ENCODE measurements at places on chromosomes 5 and 9. TPM values are rescaled to one million over a fixed set of nuclear protein-coding genes. Genes with fewer than 3 reads are reported as not detected.

DNA sequence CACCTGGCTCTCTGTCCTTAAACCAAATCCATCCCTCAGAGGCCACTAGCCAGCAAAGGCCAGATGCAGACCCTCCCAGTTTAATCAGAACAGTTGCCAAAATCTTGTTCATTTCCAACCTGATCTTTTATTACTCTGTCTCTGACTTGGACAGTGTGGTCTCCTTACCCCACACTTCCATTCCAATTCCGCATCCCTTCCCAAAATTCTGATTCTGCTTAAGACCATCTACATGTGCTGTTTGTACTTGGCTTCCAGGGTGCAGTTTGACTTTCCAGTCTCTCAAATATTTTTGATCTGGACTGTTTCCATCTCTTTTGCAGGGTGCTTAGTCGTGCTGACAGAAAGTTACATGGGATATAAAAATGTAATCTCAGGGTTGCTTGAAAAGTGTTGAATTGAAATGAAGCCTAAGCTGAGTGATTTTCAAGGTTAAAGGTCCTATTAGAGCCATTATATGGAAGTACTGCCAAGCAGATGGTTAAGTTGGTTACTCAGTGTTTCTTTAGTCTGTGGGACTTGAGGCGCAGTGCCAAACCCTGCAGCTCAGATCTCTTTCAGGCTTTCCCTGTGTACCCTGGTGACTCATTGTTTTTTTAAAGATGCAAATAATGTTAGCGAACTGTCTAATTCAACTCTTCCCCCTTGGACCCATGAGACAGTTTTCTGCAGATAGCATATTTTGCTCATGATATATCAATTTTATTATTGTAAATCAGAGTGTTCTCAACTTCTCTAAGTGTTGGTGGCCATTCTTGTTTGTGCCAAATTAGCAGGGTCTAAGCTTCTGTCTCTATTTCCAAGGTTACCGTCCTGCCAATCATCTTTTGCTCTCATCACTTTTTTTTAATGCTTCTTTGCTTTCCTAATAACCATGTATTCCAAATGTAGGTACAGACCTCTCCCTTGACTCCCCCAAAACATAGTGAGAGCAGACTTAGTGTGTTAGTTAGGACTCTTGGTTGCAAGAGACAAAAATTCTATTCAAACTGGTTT lies 18.2 kb upstream of the DCP2 start:
- H3K4me3 ChIP-seq: no peak overlapping the region
- peaks cover 4% of the 10 kb centered on the region for H3K27me3 ChIP-seq
- no peak overlapping the region for H3K27ac ChIP-seq
- no peaks in the 10 kb centered on the region for H3K36me3 ChIP-seq
- peak; percentile 98 for DNase-seq
- H3K4me1 ChIP-seq: peaks cover 30% of the 10 kb centered on the region

DNA sequence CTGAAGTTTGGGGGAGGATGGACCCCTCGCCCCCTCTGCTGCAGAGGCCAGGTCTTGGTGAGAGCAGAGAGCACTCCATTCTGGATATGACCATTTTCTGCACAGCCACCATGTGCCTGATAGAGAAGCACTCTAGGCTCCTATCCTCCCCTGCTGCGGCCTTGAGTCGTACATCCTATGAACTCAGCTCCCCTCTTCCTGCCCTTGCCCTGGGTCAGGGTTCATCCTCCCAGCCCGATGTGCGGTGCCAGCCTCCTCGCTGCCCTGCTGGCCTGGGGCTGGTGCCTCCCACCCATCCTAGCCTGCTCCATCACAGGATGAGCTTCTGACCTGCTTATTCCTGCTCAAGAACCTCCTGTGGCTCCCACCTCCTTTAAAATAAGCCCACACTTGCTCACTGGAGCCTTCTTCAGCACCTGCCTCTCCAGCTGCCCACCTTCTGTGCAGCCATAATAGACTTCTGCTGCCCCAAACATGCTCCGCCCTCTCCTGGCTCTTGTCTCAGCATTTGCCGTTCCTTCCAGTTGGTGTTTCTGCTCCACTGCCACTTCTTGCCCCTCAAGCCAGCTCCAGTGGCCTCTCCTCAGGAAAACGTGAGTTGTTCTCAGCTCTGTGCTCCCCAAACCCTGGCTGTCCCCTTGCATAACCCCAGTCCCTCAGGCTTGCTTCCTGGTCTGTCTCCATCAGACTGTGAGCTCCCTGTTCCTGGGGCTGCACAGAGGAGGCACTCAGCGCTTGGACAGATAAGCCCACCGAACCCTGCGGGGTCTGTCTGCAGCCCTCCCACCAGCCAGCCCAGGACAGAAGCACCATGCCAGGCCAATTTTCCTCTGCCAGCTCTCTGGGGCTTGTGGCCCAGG lies 22.3 kb upstream of the TTLL11 start:
- DNase-seq: no peak
- H3K27me3 ChIP-seq: peaks cover 19% of the 10 kb centered on the region
- H3K36me3 ChIP-seq: no peaks in the 10 kb centered on the region
- no peaks in the 10 kb centered on the region for H3K4me1 ChIP-seq
- no peak overlapping the region for H3K27ac ChIP-seq
- H3K4me3 ChIP-seq: no peak overlapping the region

- no peaks in the 10 kb centered on the region for H3K27me3 ChIP-seq
- no peak overlapping the region for H3K27ac ChIP-seq
- H3K4me1 ChIP-seq: 0 out of 2 replicates have a peak, but pooled peaks cover 3% of the 10 kb centered on the region
- peak; percentile 23 for DNase-seq
- H3K4me3 ChIP-seq: no peak overlapping the region
Measured at GRCh38 chr9:127858041-127858512, 3.6 kb upstream of the ENG start.

DNA sequence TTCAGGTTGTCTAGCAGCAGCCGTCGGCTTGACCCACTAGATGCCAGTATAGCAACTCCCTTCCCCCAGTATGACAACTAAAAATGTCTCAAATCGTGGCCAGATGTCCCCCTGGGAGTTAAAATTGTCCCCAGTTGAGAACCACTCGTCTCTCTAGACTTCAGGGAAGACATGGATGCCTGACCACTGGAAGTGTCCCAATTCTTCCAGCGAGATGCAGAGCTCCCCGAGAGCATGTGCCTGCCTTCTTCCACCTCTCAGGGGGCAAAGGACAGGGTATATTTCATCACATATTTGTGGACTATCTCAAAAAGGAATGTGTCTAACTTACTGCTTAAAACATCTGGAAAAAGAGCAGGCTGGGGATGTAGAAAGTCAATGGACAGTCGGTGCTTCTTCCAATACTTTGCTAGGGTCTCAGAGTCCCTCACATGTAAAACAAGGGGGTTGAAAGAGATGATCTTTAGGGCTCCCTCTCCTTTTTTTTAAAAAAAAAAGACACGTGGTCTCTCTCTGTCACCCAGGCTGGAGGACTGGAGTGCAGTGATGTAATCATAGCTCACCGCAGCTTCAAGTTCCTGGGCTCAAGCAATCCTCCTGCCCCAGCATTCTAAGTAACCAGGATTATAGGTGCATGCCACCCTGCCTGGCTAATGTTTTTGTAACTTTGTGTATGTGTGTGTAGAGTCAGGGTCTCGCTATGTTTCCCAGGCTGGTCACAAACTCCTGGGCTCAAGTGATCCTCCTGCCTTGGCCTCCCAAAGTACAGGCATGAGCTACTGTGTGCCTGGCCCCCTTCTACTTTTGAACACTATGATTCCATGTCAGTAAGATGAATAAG lies 190.6 kb downstream of the DAB2IP start:
- H3K4me1 ChIP-seq: peaks cover 10% of the 10 kb centered on the region
- H3K36me3 ChIP-seq: no peaks in the 10 kb centered on the region
- DNase-seq: peak; percentile 40
- H3K4me3 ChIP-seq: no peak overlapping the region

GRCh38 chr5:150302301-150303069 lies at the start of gene ARSI:
Gene ARSI (minus strand): TSS chr5:150302905. CDS start chr5:150302373, 532 bp downstream.
- no peaks in the 10 kb centered on the region for H3K27me3 ChIP-seq
- H3K27ac ChIP-seq: no peak within 1 kb of the TSS
- DNase-seq: peak; percentile 76
- peak within 1 kb of the TSS; percentile 68 for H3K4me3 ChIP-seq
- peaks cover 34% of the 10 kb centered on the region for H3K4me1 ChIP-seq

- no peak overlapping the region for H3K4me3 ChIP-seq
- H3K36me3 ChIP-seq: 0 out of 2 replicates have a peak, but pooled peaks cover 3% of the 10 kb centered on the region
- peaks cover under 1% of the 10 kb centered on the region for H3K4me1 ChIP-seq
- no peak for DNase-seq
- H3K27me3 ChIP-seq: no peaks in the 10 kb centered on the region
Measured at GRCh38 chr9:15205632-15206420, 101.2 kb downstream of the TTC39B start.

DNA sequence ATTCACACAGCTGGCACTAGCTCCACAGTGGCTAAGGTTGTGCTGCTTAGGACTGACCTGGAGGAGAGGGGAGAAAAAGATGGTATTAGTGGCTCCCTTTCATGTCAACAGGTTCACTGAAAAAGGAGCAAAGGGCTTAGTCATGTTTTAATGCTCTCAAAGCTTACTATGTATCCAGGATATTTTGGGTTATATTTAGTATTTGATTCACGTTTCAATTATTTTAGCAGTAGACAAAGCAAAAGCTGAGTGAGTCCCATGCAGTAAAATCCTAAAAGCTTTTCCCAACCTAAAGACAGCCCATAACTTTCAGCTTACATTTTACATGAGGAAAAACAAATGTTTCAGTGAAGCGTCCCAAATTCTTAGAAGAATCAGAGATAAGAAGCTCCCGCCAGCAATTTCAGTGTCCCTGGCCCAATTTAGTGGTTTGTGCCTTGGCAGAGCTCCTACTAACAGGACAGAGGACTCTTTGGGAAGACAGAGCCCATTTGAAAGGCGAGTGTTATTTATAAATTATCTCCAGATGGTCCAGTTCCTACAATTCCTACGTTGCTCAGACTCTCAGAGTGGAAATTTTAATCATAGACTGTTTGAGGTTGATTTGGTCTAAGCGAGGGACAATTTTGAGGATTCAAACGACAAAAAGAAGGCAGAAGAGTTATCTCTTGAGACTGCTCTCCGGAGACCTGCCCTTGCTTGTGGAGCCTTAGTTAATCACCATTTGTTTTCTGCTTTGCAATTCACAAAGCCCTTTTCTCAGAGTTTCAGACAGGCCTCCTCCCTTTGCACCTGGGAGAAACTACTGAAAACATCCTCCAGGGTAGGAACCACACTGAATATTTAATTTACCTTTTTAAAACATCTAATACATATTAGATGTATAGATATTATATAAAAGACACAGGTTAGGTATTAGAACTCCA lies 225.0 kb upstream of the ANKRD55 start:
- H3K27ac ChIP-seq: peak overlapping the region; percentile 94
- DNase-seq: peak; percentile 84
- H3K36me3 ChIP-seq: no peaks in the 10 kb centered on the region
- peak overlapping the region; percentile 40 for H3K4me3 ChIP-seq
- H3K4me1 ChIP-seq: peaks cover 30% of the 10 kb centered on the region

GRCh38 chr5:90142541-90142940 lies 267.0 kb downstream of the CETN3 start:
- no peak overlapping the region for H3K27ac ChIP-seq
- 0 out of 2 replicates have a peak, but pooled peaks cover 3% of the 10 kb centered on the region for H3K27me3 ChIP-seq
- no peak for DNase-seq
- 0 out of 2 replicates have a peak, but pooled peaks cover 4% of the 10 kb centered on the region for H3K4me1 ChIP-seq

GRCh38 chr5:154146409-154146808 lies 44.1 kb upstream of the GALNT10 start:
- 0 out of 2 replicates have a peak, but pooled peaks cover 3% of the 10 kb centered on the region for H3K27me3 ChIP-seq
- no peak for DNase-seq
- no peak overlapping the region for H3K27ac ChIP-seq
- no peak overlapping the region for H3K4me3 ChIP-seq

DNA sequence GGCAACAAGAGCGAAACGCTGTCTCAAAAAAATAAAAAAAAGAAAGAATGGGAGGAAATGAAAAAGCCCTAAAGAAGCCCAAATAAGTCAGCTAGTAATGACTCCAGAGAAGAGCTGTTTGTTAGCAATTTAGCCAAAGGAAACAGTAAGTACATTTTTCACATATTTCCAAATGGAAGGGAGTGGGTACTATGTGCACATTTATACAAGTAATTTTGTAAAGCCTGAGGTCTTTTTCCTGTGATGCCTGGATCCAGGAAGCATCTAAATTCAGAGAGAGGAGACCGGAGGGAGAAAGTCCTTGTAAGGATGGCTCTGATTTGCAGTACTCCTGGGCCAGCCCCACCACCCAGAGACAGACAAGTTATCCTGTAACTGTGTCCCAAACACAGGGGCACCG lies 14.7 kb downstream of the FBP1 start:
- DNase-seq: no peak
- no peaks in the 10 kb centered on the region for H3K36me3 ChIP-seq
- no peaks in the 10 kb centered on the region for H3K4me1 ChIP-seq
- no peak overlapping the region for H3K27ac ChIP-seq
- H3K27me3 ChIP-seq: peaks cover 3% of the 10 kb centered on the region
- H3K4me3 ChIP-seq: no peak overlapping the region

DNA sequence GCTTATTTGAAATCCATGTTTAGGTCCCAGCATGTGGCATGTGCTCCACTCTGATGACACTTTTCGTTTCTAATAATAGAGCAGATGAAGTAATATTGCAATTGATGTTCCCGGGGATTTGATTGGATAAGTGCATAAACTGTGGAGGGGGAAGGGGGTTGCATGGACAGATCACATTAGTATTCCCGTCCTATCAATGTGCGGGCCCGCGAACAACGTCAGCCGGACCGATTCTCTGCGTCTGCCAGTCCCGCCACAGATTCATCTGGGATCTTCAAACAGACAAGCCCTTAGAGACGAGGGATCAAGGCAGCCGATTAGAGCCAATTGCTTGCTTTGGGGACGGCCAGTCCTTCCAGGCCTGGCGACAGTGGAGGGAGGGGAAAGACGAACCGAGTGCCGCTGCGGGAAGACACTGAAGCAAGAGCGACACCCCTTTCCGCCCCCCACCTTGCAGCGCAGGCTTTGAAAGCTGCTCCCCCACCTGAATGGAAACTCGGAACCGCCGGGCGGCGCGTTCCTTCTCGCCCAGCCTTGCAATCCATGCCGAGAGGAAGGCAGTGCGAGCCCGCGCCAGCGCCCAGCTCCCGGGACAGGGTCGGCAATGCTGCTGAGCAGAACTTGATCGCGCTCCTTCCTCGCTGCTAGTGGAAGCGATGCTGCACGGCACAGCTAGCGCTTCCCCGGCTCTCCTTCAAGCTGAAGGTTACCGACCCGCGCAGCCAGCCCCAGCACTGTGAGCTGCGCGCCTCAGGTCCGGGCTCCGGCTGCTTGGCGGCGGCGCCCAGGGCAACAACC lies at the start of gene RGS7BP:
RGS7BP (plus strand) TSS at position 247 of the 798 bp plus-strand sequence. CDS start 610 bp downstream, outside the sequence.
- H3K36me3 ChIP-seq: no peaks in the 10 kb centered on the region
- H3K4me3 ChIP-seq: peak within 1 kb of the TSS; percentile 63
- no peak within 1 kb of the TSS for H3K27ac ChIP-seq
- H3K27me3 ChIP-seq: peaks cover 61% of the 10 kb centered on the region

DNA sequence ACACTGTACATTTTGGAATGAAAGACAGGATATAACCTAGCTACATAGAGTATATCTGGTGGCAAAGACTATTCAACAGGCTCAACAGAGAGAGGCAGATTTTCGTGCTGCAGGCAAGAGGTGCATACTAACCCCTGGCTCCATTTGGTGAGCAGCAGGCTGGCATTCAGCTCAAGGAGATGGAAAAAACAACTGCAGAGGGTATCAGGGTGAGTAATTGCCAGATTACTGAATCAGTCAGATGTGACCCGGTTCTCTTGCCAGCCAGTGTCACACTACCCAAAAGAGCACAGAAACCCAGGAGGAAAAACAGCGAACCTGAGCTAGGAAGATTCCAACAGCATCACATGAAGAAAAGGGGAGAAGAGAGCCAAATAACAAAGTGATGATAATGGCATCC lies 130.4 kb upstream of the PRLR start:
- peaks cover 12% of the 10 kb centered on the region for H3K27me3 ChIP-seq
- H3K27ac ChIP-seq: no peak overlapping the region
- H3K4me3 ChIP-seq: no peak overlapping the region
- H3K4me1 ChIP-seq: no peaks in the 10 kb centered on the region

UBQLN1 gene
- 92.7 TPM for total RNA-seq

PCDHGC3 gene
- 53.1 TPM for total RNA-seq

MUSK gene
- not detected for total RNA-seq

MYOZ3 gene
- 0.32 TPM for total RNA-seq

ZNF608 gene
- total RNA-seq: 2.1 TPM

BNC2 gene
- total RNA-seq: 18.5 TPM

FGF1 gene
- 13.8 TPM for total RNA-seq

PTPDC1 gene
- 11.4 TPM for total RNA-seq

DNAJA1 gene
- total RNA-seq: 84.6 TPM

All from GM23248 (cell line).